LHCN-M2 (cell line): ENCODE measurements at places on chromosomes 5 and 9. TPM values are rescaled to one million over a fixed set of nuclear protein-coding genes. Genes with fewer than 3 reads are reported as not detected.
A peak's percentile ranks its signal among the peaks of the same experiment; 100 is the strongest.

DNA sequence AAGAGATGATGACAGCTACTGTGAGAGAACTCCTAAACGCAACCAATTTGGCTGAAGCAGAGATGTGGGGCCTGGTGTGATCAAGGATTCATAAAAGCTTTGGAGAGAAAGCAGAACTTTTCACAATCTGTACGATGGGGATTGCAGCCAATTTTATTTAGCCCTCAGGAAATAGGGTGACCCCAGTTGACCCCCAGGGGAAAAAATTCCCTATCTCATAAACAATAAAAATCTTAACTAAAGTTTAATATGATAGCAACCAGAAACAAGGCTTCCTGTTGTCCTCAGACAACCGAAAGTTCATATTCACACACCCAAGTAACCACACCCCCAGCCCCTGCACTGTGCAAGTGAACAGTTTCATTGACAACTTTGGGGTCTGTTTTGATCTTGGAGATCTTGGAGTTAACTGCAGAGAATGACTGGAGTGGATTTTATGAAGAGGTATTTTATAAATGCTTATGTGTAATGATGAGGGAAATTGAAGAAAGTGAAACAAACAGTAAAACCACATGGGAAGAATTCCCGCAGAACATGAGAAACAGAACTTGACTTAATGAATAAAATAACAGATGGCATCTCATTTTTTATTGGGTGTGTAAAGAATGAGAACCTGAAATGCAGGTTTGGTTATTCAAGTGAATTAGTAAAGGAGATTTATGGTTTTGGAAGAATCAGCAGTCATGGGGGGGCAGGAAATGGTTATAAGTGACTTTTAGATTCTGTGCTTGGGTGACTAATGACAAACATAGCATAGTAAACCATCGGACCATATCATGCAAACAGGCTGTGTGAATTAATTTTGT is 94.5 kb downstream of the PDE4D start:
- peak; percentile 23 for DNase-seq

- DNase-seq = no peak
Measured at GRCh38 chr5:66585291-66585690, 10.9 kb upstream of the MAST4 start.

DNA sequence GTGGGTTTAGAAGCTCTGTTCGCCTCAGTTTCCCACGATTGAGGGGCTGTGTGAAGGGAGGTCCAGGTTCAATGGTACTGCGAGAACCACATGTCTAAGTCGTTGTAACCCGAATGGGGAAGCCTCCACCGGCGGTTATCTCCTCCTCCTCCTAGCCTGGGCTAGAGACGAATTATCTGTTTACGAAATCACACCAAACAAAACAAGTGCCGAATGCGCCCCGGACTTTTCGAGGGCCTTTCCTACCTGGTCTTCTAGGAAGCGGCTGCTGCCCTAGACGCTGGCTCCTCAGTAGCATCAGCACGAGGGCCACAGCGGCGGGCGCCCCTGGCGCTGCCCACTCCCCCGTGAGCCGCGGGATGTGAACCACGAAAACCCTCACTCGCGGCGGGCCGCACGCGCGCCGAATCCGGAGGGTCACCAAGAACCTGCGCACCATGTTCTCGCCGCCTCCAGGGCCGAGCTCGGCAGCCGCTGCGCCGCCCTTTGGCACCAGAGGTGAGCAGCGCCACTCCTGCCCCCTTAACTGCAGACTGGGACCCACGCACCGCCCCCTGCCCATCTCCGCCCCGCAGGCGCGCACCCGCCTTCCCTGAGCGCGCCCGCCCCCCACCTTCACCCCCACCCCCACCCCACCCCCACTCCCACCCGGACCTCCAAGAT is at the start of gene CDKN2A:
Gene CDKN2A (minus strand): TSS at position 500 of the 663 bp plus-strand sequence.
- DNase-seq = peak; percentile 45

GRCh38 chr9:112891521-112891920 is 845 bp upstream of the SLC46A2 start:
- DNase-seq = no peak

GRCh38 chr9:91075279-91075678 is 273.7 kb downstream of the SYK start:
- no peak for DNase-seq

TRPM6 gene
- not detected in 2 replicates for total RNA-seq

EGFLAM gene
- 22.4 and 27.1 TPM in 2 replicates for total RNA-seq

RNF180 gene
- total RNA-seq = 1.9 and 3.1 TPM in 2 replicates
